ENCODE measurements at places on chromosomes 5 and 9.

DNA sequence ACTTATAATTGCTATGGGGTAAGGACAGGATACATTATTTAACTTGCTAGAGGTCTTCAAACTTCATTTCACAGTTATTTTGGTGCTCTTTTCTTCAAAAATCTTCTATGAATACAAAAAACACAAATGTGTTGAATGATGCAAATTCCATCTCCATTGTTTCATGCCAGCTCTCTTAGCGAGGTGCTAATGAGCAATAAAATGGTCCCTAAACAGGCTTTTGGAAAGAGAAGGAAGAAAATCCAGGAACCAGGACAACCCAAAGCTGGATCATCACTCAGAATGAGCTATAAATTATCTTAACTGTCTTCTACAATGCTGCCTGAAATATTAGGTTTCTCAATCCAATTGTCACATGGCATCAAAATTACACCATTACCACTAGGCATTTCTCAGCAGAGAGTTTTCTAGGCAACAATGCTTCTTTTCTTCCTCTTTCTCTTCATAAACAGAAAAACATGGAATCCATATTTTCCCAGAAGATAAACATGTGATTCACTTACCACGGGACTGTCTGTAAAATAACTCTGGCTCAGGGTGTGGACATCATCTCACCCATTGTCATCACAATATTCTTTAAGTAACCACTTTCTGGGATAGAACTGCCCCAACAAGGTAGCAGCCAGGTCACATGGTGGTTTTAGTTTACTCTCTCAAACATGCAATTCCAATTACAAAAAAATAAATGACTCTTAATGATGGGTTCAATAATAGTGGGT lies 249.4 kb downstream of the NPR3 start:
- no peak for ATAC-seq

- no peak for ATAC-seq
These were observed 98.6 kb upstream of the ACTBL2 start for GRCh38 chr5:57581222-57581621.

GRCh38 chr5:113487416-113487780 lies 855 bp downstream of the MCC start:
- no peak for ATAC-seq

DNA sequence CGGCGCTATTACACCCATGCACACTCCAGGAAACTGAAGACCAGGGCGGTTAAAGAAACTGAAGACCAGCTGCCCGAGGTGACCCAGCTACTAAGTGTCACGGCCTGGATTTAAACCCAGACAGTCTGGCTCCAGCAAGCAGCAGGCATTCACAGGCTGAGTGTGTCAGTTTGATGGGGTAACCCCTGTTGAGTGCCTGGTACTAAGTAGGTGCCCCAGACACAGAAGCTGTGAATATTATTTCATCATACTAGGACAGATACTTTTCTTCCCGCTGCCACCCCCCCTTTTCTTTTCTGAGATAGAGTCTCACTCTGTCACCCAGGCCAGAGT lies 7.3 kb downstream of the ENG start:
- no peak for ATAC-seq

GRCh38 chr5:139708434-139708861 lies 60.3 kb downstream of the CXXC5 start:
- no peak for ATAC-seq

DNA sequence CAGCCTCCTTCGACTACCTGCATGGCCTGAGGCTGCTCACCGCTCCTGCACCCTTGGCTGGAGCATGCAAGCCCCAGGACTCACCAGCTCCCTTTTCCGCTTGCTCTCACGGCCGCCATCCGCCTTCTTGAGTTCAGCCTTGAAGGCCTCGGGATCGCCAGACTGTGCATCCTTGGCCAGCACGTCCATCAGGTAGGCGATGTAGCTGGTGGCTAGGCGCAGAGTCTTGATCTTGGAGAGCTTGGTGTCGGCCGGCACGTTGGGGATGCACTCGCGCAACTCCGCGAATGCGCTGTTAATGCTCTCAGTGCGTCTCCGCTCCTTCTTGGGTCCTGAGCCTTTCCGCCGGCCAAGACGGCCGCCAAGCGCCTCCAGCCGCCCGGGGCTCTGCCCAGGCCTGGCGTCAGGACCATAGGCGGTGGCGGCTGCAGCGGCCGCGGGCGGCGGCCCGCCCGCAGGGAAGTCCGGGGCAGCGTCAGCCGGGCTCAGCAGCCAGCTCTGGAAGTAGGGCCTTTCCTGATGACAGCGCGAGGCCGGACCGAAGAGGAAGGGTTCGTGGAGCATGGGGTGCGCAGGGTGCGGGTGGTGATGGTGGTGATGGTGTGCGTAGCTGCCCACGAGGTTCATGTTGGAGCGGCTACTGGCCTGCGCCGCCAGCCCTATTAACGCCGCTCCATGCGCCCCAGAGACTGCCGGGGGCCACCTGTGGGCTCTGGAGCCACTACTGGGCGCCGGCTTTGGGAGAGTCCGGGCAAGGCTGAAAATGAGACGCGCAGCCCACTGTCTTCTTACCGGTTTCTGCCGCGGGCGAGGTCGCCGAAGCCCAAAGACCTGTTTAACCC lies 424 bp downstream of the HAND1 start:
- ATAC-seq: no peak

GRCh38 chr9:18256568-18256967 lies 217.4 kb upstream of the ADAMTSL1 start:
- ATAC-seq: no peak
